ENCODE measurements at places on chromosomes 4 and X. TPM values are rescaled to one million over a fixed set of nuclear protein-coding genes. Genes with fewer than 3 reads are reported as not detected.

The MAGEB1 gene
- not detected for total RNA-seq

- no peaks in the 10 kb centered on the region for H3K36me3 ChIP-seq
- no peak for DNase-seq
- H3K4me3 ChIP-seq: no peak overlapping the region
- H3K27me3 ChIP-seq: no peaks in the 10 kb centered on the region
- H3K4me1 ChIP-seq: no peaks in the 10 kb centered on the region
- no peak overlapping the region for H3K27ac ChIP-seq
Observed at GRCh38 chrX:48492293-48492910, 16.4 kb upstream of the PORCN start.

DNA sequence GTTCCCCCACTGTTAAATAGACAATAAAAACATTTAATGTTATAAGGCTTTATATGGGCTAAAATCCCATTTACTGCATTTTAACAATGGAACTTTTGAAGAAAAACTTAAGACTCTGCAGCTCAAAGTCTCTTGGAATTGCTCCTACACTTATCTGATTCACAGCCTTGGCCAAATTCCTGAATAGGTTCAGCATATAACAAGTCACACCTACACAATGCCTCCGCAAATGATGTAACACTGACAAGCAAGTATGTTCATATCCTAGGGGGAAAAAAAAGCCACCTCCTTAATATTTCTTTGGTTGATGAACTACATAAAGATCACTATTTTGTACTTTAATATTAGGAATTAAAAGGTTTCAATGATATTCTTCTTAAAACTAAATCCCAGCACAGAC lies 34.5 kb downstream of the RPS6KA6 start:
- no peak for DNase-seq
- no peak overlapping the region for H3K4me3 ChIP-seq
- H3K4me1 ChIP-seq: no peaks in the 10 kb centered on the region
- no peaks in the 10 kb centered on the region for H3K27me3 ChIP-seq
- H3K27ac ChIP-seq: no peak overlapping the region
- H3K36me3 ChIP-seq: no peaks in the 10 kb centered on the region

GRCh38 chr4:82138374-82138773 lies 235.4 kb downstream of the HNRNPD start:
- no peak overlapping the region for H3K27ac ChIP-seq
- no peaks in the 10 kb centered on the region for H3K27me3 ChIP-seq
- H3K4me3 ChIP-seq: no peak overlapping the region
- peaks cover 28% of the 10 kb centered on the region for H3K4me1 ChIP-seq
- DNase-seq: peak; percentile 9

- H3K27me3 ChIP-seq: no peaks in the 10 kb centered on the region
- no peak for DNase-seq
Observed at GRCh38 chr4:145760176-145760575, 80.2 kb downstream of the C4orf51 start.

The PIR gene
- 9.2 TPM for total RNA-seq

The CLCN4 gene
- total RNA-seq: not detected

- no peaks in the 10 kb centered on the region for H3K4me1 ChIP-seq
- H3K4me3 ChIP-seq: no peak overlapping the region
- DNase-seq: no peak
- no peaks in the 10 kb centered on the region for H3K36me3 ChIP-seq
- H3K27me3 ChIP-seq: no peaks in the 10 kb centered on the region
Observed at GRCh38 chr4:99135541-99136162, 8.4 kb downstream of the ADH4 start.

GRCh38 chrX:97685753-97686152 lies 802.0 kb downstream of the RPA4 start:
- peak; percentile 12 for DNase-seq
- no peak overlapping the region for H3K27ac ChIP-seq
- H3K4me3 ChIP-seq: no peak overlapping the region
- no peaks in the 10 kb centered on the region for H3K36me3 ChIP-seq
- H3K27me3 ChIP-seq: peaks cover 3% of the 10 kb centered on the region

GRCh38 chr4:153074936-153075630 lies 129.2 kb upstream of the TRIM2 start:
- H3K27ac ChIP-seq: no peak overlapping the region
- DNase-seq: no peak
- no peaks in the 10 kb centered on the region for H3K36me3 ChIP-seq
- H3K27me3 ChIP-seq: no peaks in the 10 kb centered on the region
- no peak overlapping the region for H3K4me3 ChIP-seq
- peaks cover 5% of the 10 kb centered on the region for H3K4me1 ChIP-seq

The TMPRSS11A gene
- total RNA-seq: not detected
